Glutamatergic neuron (in vitro differentiated cells): ENCODE measurements at places on chromosomes 12 and 14. TPM values are rescaled to one million over a fixed set of nuclear protein-coding genes. Genes with fewer than 3 reads are reported as not detected.

DNA sequence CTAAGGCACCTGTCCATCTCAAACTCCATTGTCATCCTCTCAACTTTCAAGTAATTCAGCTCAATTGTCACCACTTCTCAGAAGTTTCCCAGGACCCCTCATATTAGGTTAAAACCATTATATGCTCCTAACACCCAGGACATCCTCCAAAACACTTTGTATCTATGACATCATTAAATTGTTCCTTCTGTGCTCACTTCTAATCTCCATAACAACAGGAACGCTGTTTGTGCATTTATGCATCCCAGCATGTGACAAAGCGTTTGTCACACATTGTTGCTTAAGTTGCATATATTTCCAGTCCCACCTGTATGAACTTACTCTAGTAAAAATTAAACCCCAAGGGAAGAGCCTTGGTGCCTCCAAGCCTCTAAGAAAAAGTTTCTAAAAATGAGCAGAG is 133.9 kb downstream of the TBX5 start:
- no peak for DNase-seq

DNA sequence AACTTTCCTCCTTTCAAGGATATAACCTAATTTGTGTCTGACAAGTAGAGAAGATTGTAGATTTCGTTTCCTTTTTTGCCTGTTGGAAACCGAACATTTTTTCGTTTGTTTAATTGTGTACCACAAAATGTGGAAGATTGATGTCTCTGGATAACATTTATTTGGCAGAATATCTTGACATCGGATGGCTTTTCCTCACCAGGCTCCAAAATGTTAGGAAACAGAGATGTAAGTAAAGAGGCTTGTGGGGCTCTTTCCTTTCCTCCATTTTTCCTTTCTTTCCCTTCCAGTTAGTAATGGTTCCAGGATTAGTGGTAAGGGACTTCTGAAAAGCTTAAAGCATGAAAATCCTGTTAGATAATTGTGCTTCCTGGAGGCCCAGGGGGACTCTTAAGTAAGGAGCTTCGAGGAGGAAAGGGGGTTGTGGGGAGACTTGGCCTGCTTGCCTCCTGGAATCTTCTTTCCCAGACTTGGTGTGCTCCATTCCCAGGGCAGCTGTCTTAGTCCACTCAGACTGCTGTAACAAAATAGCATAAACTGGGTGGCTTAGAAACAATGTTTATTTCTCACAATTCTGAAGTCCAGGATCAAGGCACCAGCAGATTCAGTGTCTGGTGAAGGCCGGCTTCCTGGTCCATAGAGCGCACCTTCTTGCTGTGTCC is 243.1 kb upstream of the PWP1 start:
- no peak for DNase-seq

DNA sequence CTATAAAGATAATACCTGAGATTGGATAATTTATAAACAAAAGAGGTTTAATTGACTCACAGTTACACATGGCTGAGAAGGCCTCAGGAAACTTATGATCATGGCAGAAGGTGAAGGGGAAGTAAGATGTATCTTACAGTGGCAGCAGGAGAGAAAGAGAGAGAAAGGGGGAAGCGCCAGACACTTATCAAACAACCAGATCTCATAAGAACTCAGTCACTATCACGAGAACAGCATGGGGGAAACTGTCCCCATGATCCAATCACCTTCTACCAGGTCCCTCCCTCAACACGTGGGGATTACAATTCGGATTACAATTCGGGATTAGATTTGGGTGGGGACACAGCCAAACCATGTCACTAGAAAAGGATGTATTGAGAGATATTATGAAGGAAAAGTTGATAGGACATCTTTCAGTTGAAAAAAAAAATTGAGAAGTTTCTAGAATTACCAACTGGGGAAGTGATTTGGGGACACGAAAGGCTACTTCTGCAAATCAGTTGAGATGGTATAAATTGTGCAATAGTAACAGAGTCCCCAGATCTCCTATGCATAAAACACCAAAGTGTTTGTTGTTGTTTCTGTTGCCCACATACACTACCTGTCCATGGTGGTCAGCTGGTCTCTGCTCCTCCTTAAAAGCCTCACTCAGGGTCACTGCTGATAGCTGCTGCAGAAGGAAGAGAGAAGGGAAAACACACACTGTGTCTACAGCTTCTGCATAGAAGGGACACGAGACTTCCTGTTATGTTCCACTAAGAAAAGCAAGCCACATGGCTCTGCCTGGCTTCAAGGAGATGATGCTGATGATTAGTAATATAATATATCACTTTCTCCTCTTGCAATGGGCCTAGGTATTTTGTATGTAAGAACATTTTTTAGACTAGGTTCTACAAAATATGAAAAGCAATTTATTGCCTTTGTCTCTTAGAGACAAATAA is 465.5 kb downstream of the PDZRN4 start:
- no peak for DNase-seq

The MAPK1IP1L gene
- total RNA-seq, result 97.9 TPM

- no peak for DNase-seq
These were observed 651 bp downstream of the PFKM start for GRCh38 chr12:48119834-48120195.

- peak; percentile 36 for DNase-seq
These were observed 236.4 kb downstream of the VRK1 start for GRCh38 chr14:97033556-97034081.

DNA sequence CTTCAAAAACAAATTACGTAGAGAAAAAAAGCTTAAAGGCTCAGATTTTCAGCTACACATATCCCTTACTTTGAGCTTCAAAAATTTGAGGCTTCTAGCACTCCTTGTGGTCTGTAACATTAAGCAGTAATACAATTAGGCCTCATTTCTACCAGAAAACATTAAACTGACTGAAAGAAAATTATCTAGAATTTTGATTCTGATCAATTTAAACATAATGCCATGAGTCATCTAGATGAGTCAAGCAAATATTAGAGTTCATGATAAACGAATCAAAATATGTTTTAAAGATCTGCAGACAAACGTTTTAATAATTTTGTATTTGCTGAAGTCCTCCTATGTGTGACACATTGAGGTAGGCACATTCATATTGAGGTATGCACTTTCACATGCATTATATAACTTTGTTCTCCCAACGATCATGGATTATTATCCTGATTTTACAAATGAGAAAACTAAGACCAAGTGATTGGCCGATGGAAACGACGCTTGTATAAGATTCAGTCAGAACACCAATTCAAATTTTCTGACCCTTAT is 4.3 kb downstream of the OSBPL8 start:
- no peak for DNase-seq

DNA sequence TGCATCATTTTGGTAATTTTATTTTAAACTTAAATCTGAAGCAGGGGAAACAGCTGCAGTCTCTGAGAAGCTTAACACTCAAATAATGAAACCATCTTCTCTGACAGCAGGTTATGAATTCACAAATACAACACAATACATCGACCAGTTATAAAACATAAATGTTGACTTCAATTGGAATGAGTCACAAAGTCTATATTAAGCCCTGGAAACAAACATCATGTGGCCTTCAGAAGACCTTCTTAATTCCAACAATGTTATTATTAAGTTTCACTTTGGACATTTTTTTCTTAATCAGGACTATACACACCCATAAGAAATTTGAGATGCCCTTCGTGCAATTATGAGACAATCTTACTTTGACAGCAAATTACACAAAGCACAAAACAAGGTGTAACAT is 68.9 kb downstream of the CEP128 start:
- DNase-seq, result no peak
